Effector CD4-positive, alpha-beta T cell (primary cell): ENCODE measurements at places on chromosomes 3 and 15.

DNA sequence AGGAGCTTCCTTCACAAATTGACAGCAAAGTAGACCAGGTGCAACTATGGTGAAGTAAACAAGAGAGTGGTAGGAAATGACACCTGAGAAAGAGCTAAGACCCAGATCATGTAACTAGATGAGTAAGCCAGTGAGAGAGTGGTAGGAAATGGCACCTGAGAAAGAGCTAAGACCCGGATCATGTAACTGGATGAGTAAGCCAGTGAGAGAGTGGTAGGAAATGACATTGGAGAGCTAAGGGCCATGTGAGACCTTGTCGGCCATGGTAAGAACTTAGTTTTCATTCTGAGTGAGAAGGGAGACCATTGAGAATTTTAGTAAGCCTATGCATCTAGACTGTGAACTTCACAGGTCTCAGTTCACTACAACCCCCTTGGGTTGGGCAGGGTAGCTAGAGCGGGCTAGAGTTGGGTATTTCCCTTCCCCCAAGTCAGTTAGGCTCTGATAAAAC is 5.4 kb upstream of the SENP7 start:
- peak; percentile 40 for DNase-seq

GRCh38 chr15:44541282-44541958 is 4.5 kb downstream of the EIF3J start:
- DNase-seq: no peak

GRCh38 chr3:16090706-16091105 is 83.8 kb upstream of the GALNT15 start:
- DNase-seq: no peak

DNA sequence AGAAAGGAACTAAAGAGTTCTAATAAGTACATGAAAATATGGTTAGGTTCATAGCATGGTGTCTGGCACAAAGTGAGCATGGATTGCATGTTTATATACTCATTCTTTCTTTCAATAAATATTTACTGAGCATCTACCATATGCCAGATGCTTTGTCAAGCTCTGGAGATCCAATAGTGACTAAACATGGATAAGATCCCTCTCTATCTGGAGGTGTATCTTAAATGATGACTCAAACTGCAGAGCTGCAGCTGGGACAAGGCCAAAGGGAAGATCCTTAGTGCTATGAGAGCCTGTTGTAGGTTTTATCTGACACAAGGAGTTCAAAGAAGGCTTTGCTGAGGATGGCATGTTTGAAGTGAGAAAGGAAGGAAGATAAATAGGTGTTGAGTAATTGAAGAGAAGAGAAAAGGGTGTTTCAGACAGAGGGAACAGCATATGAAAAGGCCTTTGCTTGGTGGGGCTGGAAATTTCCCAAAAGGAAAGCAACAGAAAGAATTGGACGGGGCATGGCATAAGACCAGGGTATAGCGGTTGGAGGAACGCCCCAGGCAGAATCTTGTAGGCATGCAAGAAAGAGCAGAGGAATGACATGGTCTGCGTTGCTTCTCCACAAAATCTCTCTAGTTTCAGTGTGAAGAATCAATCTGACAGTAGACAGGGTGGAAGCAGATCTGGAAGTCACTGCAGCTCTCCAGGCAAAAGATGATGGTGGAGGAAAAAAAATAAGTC is 239.9 kb upstream of the LRTM1 start:
- no peak for DNase-seq

DNA sequence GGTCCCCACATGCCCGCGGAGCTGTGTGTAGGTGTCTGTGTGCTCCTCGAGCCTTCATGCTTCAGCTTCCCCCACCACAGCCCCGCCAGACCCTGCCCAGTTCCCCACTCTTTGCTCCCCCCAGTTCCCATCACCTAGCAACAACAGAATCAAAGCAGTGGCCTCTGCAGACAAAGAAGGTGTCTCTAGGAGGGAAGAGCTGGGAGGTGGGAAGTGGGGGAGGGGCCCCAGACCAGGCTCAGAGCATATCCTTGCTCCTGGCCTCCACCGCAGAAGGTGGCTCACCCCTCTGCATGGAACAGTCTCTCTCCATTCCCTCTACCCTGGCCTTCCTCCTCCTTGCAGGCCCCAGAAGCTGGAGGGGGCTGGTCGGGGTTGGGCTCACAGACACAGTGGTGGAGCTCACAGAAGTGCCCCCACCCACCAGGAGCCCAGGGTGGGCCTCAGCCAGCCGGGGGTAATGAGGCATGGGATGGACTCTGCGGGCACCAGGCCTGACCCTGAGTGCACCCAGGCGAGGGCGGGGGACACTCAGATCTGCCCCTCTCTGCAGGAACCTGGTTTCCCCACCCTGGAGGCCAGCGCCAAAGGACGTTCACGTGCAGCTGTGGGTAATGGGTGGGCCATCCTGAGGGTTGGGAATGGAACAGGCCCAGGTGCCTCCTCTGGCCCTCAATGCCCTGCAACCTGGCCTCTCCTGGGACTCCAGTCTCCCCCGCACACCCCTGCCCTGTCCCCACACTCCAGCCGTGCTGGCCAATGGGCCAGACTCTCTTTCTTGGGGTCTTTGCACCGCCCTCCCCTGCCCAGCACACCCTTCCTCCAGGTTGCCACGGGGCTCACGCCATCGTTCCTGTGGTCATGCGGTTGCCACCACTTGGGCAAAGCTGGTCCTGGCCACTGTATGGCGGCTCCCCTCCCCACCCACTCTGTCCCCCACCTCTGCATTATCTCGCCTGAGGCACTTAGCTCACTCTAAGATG is 53.4 kb downstream of the TPRA1 start:
- DNase-seq: no peak

- no peak for DNase-seq
Measured at GRCh38 chr3:38102444-38102814, 34.5 kb downstream of the ACAA1 start.

GRCh38 chr15:38202361-38202760 is 50.3 kb upstream of the SPRED1 start:
- no peak for DNase-seq

GRCh38 chr3:98901119-98901391 is 440 bp downstream of the DCBLD2 start:
- DNase-seq: no peak

GRCh38 chr3:148839805-148840204 is 12.2 kb downstream of the CPB1 start:
- no peak for DNase-seq

DNA sequence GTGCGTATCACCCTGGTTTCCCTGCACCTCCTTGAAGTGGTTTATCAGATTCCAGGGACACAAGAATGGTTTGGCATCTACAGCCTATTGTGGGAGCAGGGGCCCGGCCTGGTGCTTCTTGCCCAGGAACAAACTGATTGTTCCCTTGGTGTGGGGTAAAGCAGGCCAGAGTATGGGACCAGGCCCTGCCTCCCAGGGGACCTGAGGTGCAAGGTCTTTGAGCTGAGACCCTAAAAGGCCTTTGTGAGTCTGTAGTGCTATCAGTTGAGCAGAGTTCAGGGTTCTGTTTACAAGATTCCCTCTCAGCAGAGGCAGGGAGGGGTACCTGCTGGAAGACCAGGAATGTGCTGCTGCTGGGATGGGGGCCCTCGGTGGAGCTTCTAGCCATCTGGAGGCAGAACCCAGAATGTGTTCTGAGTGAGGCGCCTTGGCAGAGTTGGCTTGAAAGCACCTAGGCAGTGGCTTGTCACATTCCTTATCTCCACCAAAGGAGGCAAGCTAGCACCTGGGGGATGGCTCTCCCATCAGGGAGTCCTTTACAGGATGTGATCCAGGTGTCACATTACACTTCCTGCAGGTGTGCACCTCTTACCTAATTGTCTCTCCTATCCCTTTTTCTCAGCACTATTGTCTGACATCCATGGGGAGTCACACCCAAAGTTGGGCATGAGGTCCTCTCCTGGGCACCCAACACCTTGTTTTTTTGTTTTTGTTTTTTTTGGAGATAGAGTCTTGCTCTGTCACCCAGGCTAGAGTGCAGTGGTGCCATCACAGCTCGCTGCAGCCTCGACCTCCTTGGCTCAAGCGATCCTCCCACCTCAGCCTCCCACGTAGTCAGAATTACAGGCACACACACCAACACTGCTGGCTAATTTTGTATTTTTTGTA is 13.1 kb downstream of the FLNB start:
- DNase-seq: no peak

- peak; percentile 65 for DNase-seq
Measured at GRCh38 chr15:40763801-40764628, at the start of gene GCHFR. Gene GCHFR (plus strand): TSS chr15:40764068. CDS start chr15:40764181, 113 bp downstream.

DNA sequence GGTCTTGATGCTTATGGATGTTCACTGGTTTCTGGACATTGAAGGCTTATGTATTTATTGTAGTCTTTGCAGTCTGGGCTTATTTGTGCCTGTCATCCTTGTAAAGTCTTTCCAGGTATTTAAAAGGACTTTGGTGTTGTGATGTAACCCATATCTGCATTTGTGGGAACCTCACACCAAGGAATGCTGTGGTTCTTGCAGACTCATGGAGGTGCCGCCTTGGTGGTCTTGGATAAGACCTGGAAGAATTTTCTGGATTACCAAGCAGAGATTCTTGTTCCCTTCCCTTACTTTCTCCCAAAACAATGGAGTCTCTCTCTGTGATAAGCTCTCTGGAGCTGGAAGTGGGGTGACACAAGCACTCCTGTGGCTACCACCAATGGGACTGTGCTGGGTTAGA is 363.5 kb upstream of the NECTIN3 start:
- no peak for DNase-seq

GRCh38 chr3:134085034-134085775 is 55.5 kb upstream of the SLCO2A1 start:
- DNase-seq: no peak

GRCh38 chr15:100763835-100764750 is 115.5 kb upstream of the ALDH1A3 start:
- DNase-seq: no peak

- no peak for DNase-seq
Measured at GRCh38 chr15:52225230-52225629, 34.0 kb upstream of the GNB5 start.

- DNase-seq: no peak
Measured at GRCh38 chr3:139974809-139975425, 39.9 kb downstream of the CLSTN2 start.

DNA sequence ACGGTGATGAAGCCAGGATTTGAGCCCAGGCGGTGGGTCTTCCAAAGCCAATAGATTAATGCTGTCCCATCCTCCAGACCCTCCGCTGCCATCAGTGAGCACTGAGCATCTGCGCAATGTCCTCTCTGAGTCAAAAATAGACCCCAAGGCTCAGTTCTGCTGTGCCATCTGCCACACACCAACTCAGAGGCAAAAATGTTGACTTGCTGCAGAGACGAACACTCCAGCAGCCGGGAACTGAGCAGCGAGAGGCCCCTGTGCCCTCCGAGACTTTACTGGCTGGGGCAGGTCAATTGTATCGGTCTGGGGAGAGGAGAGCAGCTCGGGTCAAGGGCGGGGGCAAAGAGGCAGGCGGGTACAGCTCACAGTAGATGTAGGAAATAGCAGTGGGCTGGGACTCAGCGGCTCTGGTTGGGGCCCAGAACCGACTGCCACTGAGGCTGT is 41.5 kb upstream of the ATP2B2 start:
- DNase-seq: no peak
